ENCODE measurements at places on chromosomes 4 and X. TPM values are rescaled to one million over a fixed set of nuclear protein-coding genes. Genes with fewer than 3 reads are reported as not detected.

Gene MAOB
- polyA plus RNA-seq, result not detected

Gene SLC49A3
- polyA plus RNA-seq, result 9.5 TPM

Gene CT45A2
- not detected for polyA plus RNA-seq

Gene USP17L20
- not detected for polyA plus RNA-seq

Gene FAM149A
- polyA plus RNA-seq, result not detected

Gene MAGEA11
- polyA plus RNA-seq, result not detected

Gene SHROOM4
- polyA plus RNA-seq, result not detected

Gene HMX1
- not detected for polyA plus RNA-seq

Gene SPARCL1
- polyA plus RNA-seq, result not detected

Data from CD14-positive monocyte (primary cell).